CD4-positive, alpha-beta T cell treated with Interleukin-15 for 4 hours (primary cell): ENCODE measurements at places on chromosomes 5 and 9.

DNA sequence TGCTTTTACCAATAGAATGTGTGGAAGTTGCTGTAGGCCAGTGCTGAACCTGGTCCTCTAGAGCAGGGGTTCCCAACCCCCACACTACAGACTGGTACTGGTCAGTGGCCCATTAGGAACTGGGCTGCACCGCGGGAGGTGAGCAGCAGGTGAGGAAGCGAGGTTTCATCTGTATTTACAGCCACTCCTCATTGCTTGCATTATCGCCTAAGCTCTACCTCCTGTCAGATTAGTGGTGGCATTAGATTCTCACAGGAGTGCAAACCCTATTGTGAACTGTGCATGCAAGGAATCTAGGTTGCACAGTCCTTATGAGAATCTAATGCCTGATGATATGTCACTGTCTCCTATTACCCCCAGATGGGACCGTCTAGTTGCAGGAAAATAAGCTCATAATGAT, 6.1 kb upstream of the CCDC152 start:
- no peak for DNase-seq

GRCh38 chr5:117733051-117733450, 1158.4 kb upstream of the SEMA6A start:
- DNase-seq, result no peak

GRCh38 chr5:149206524-149207141, 65.0 kb upstream of the AFAP1L1 start:
- DNase-seq, result no peak

GRCh38 chr9:72326641-72327040, 38.4 kb downstream of the ZFAND5 start:
- no peak for DNase-seq

DNA sequence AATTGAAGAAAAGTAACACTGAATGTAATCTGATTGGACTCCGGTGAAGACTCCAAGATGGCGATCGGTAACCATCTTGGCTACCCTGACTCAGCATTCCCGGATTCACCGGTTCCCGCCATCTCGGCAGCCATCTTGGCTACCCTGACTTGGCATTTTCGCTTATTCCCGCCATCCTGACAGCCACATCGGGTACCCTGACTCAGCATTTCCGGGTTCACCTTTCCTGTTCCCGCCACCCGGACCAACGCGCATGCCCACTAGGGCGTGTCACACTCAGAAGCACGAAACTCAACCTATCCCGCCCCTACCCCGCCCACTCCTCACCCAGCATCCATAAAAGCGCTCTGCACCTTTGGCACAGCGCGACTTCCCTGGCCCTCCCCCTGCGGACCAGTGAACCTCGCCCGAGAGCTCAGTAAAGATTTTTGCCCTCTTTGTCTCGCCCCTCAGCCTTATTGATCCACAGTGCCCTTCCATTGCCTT, 17.2 kb downstream of the SPTLC1 start:
- peak; percentile 57 for DNase-seq

DNA sequence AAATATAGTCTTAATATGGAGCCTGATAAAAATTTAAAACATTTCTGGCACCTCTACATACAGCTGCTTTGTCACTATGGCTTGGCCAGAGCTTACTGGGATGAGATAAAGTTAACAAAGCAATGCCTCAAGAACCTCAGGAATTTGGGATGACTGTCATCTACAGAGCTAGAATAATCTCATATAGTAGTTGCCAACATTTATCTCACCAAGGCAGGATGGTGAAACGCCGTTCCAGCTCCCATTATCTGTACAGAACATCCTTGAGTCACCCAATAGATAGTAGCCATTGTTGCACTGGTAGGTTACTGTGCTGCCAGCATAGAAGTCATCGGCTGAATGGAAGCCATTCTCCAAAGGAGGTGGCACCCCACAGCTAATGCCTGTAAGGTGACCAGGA, 94.6 kb upstream of the TXNDC8 start:
- DNase-seq, result no peak

DNA sequence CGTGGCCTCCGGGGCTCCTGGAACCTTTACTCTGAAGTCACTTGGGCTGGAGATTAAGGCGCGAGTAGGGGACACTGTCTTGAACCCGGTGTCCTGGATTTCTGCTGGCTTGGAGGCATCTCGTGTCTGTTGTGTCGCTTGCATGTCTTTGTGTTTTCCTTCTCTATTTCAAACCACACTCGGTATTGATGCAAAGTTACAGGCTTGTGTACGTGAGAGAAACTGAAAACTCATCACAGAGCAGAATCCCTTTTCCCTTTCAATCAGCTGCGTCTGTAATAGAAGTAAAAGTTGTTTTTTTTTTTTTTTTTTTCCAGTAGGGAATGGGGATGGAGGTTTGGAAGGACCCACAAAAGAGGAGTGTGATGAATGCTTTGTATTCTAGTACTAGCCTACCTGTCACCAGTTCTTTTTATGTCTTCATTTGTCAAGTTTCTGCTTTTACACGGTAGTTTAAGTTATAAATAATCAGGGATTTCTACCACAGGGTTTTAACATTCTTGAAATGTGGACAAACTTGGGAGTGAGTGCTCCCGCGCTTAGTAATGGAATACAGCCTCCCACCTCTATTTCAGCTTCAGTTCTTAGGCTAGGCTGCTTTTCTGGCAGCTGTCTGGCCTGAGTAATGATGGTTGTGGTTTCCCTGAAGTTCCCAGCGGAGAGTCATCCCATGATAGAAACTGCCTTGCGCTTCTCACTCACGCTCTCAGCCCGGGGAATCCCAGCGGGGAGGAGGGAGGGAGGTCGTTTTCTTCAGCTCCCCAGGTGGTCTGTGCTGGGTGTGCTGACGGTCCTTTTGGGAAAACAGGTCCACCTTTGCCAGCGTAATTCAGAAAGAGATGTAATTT, 763 bp downstream of the TJP2 start:
- DNase-seq, result no peak

DNA sequence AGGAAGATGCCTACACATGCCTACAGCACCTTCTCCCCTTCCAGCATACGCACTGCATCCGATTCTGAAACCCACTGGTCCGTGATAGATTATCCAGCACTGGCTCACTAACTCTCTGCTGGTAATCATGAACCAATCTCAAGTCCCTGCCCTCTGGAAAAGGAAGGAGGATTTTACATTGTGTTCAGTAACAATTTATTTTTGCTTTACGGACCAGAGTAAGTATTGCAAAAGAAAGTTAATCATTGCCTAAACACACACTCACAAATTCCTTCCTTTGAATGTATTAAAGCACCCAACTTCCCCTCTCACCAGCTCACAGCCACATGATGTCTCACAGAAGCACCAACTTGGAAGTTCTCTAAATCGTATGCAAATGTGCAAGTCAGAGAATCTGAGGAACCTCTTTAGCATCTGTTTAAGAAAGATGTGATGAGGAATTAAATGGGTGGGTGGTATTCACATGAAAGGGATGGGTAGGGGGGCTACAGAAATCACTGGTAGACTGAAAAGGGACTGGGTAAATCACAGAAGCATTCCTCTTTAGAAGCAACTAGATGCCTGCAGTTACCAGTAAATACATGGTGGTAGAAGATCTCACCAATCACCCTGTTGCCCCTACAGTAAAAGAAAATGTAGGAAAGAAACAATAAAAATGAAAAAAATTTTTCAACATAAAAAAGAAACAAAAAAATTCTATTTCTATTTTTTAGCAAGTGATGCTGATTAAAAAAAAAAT, 8.4 kb downstream of the GNAQ start:
- no peak for DNase-seq

DNA sequence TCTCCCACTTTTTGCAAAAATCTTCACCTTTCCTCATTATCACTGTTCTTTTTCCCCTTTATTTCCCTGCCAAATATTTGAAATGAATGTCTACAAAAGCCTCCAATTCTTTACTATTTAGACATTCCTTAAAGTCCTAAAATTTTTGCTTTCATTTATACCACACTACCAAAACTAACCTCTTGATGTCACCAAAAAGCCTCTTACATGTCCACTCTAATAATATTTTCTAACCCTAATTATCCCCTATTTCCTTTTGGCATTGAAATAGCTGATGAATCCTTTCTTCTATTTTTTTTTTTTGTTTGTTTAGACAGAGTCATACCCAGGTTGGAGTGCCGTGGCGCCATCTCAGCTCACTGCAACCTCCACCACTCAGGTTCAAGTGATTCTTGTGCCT, 32.3 kb upstream of the NRG2 start:
- no peak for DNase-seq

DNA sequence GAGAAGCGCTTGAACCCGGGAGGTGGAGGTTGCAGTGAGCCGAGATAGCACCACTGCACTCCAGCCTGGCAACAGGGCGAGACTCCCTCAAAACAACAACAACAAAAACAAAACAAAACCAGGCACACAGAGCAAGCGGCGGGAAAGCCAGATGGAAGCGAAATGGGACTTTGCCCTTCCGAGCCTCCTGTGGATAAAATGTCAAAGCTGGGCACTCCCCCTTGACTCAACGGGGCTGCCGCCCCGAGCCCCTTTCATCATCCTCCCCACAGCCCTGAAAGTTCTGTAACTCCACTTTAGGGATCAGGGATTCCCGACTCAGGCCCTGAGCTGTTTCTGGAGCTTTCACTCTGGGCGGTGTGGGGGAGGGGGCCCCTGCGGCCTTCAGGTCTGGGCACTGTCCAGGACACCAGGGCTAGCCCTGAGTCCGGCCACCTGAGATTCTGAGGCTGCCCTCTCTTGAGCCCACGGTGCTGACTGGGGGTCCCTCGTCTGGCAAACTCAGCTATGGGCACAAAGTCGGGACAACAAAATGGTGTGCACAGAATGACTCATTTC, 30.6 kb upstream of the OBP2B start:
- no peak for DNase-seq

GRCh38 chr5:93990504-93991070, 249.2 kb upstream of the POU5F2 start:
- no peak for DNase-seq

- DNase-seq, result no peak
These were observed 32.0 kb upstream of the PANK3 start for GRCh38 chr5:168611165-168611564.

- no peak for DNase-seq
These were observed 79.5 kb downstream of the SREK1 start for GRCh38 chr5:66223637-66224036.

DNA sequence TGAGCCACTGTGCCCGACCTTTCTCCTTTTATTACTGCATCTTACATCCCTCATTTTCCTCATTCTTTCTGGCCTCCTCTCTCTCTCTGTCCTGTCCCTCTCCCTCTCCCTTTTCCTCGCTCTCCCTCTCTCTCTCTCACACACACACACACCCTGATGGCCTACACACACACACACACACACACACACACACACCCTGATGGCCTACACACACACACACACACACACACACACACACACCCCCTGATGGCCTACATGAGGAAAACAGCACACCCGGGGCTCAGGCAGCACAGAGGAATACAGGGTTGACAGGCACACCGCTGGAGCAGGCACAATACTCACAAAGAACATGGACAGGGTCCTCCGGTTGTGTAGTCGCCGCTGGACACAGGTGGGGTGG, 3.8 kb upstream of the FCHSD1 start:
- DNase-seq, result no peak

GRCh38 chr9:35051069-35051967, 21.1 kb downstream of the VCP start:
- DNase-seq, result peak; percentile 48

DNA sequence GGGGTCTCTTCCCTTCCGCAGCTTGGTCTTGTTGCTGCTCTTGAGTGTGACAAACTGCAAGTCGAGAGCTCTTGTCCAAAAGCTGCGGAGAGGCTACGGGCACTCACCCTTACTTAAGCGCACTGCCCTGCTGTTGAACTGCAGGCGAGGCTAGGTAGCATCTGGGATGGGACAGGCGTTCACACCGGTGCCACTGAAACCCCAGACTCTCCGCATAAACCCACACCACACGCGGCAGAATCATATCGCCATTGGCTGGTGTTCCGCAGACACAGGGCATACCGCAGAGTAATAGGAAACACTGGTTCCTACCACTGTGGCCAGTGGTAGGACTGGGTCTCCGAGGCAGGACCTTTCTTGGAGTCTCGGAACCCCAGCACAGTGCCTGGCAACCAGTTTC, 2.2 kb upstream of the NPR3 start:
- no peak for DNase-seq

- DNase-seq, result no peak
These were observed 394.3 kb downstream of the OSTF1 start for GRCh38 chr9:75482566-75482965.

DNA sequence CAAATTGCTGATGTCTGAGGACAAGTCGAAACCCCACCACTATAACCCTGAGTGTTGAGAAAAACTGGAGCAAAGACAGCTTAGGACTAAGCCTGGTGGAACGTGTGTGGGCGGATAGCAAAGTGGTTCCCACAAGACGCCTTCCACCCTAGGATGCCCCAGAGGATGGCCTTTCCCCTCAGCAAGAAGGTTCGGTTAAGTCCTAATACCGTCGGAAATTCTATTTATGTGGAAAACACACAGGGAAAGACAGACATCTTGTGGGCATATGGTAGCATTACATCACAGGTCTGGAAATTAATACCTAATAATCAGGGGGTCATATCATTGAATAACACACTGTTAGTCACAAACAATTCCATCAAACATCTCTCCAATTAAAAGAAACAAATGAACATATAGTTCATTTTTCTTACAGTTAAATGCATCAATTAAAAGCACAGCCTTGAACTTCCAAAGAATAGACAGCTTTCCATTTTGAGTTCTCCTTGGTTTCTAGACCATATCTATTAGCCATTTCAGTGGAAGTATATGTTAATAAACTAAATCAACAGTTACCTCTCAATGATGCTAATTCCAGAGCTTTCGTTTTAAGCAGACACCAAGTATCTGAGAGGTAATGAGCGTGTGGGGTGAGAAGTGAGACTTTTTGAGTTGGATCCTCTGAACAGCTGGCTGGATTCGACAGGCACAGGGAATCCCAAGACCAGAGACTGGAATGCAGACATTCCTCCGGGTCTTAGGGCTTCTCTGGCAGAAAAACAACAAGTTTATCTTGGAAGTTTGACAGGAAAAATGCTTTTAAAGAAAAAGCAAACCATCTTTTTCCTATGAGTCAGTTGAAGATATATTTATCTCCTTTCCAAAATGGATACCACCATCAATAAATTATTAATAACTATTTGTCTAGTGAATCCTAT, 2.9 kb upstream of the ICE1 start:
- peak; percentile 7 for DNase-seq

- DNase-seq, result no peak
These were observed 29.0 kb downstream of the ABLIM3 start for GRCh38 chr5:149170299-149170698.

DNA sequence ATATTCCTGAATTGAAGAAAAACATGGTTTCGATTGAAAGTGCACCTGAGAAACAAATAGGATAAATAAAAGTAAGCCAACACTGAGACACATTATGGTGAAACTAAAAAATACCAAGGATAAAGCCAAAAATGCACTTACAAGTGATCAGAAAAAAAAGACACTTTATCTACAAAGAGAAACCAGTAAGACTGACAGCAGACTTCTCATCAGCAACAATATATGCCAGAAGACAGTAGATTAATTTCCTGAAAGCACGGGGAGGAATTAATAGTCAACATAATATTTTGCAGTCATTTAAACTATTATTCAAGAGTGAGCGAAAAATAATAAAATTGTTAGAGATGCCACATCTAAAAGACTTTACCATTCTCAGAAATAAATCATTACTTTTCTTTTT, 172.7 kb upstream of the MAST4 start:
- no peak for DNase-seq

- no peak for DNase-seq
These were observed 211.0 kb downstream of the SEC61B start for GRCh38 chr9:99433095-99433494.

GRCh38 chr5:94745786-94746730, 127.6 kb downstream of the SLF1 start:
- DNase-seq, result no peak
